ENCODE measurements at places on chromosomes 4 and X.

DNA sequence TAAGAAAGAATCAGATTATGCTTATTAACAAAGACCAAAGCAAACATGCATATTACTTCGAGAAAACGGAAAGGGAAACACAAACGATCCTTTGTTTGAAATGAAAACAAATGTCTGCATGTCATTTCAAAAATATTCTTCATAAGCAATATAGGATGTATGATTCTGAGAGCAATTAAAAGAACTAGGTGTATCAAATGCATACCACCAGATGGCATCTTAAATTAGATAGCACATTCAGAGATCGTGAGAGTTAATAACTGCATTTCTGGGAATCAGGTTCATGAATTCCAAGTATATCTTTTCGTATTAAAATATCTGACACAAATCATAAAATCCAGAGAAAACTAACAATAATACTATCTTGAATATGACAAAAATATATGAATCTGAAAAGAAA lies 159.5 kb downstream of the PPP3CA start:
- DNase-seq = no peak

DNA sequence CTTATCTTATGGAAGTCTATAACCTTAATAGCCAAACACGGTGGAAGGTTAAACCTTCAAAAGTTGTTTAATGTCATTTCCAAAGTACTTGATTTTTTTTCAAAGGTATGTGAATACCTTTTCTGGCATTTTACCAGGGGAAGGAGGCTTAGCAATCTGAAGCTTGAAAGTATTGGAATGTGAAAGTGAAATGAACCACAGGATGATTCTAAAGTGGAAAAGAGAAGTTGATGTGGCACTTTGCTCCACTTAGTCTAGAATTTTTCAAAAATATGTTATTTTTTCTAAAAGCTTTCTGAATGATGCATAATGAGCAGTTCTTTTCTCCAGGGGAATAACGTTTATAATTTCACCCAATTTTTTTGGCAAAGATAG lies 19.2 kb downstream of the PI4K2B start:
- DNase-seq = no peak

DNA sequence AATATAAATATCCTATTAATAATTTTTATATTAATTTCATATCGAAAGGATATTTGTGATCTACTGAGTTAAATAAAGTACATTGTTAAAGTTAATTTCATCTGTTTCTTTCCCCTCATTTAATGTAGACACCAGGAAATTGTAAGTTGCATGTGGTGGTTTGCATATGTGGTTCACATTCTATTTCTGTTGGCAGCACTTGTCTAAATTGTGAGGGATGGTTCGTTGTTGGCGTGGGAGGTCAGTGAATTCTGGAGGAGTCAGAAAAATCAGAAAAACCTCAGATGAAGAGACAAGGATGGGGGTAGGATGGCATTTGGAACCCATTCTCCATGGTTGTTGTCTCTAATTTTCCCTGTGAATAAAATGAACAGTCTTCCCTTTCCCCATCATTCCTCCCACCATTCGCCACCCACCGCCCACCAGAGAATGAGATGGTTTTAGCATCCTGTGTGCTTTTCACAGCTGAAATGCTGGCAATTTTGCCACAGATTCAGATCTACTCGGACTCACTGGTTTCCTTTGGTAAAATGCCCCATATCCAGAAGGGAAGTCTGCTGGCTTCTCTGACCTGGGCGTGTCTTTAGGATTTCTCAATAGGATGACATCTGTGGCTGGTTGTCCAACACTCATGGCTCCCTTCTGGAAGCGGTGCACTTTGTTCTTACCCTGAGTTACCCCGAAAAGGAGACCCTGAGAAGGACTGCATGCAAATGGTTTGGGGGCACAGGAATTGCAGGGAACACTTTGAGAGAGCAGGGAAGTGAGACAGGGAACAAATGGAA lies 52.3 kb downstream of the LGI2 start:
- DNase-seq = no peak

GRCh38 chrX:46611658-46612362 lies 38.2 kb downstream of the CHST7 start:
- DNase-seq = peak; percentile 2

GRCh38 chr4:150259861-150260567 lies 181.8 kb downstream of the DCLK2 start:
- no peak for DNase-seq

GRCh38 chr4:184534511-184535391 lies 60.4 kb upstream of the IRF2 start:
- no peak for DNase-seq

GRCh38 chr4:106496061-106496460 lies 127.5 kb upstream of the GIMD1 start:
- no peak for DNase-seq

DNA sequence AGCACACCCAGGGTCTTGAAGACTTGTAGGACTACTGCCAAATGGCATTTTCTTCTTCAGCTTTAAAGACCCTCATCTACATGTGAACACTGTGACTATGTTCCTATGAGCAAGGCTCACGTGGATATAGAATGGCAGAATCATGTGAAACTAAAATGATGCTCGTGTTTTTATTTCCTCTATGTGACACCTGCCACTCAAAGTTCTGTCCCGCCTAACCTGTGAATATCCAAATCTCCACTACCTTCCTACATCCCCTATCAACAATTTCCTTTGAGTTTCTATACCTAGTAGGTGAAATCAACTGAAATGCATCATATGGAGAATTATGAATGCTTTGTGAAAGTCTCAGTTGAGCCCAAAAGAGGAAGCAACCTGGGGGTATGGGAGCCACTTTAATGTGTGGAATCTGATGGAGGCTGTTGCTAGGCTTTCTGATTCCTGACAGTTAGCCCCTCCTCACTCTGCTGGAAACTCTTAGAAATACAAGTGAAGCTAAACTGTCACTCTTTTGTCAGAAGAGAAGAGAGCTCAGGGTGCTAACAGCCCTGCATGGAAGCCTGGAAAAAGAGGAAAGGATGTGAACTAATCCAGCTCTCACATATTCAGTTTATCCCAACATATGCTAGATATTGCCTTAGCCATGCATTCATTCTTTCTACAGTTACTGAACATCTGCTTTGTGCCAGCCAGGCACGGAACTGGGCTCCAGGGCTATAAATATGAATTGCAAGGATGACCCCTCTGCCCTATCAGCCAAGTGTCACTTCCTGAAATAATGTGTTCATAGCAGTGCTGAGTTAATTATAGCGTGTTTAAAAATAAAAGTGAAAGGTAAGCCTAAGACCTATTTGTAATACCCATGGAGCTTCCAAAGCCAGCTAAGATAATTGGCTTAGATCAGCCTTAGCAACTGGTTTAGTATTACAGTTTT lies 11.0 kb downstream of the LHFPL1 start:
- no peak for DNase-seq

DNA sequence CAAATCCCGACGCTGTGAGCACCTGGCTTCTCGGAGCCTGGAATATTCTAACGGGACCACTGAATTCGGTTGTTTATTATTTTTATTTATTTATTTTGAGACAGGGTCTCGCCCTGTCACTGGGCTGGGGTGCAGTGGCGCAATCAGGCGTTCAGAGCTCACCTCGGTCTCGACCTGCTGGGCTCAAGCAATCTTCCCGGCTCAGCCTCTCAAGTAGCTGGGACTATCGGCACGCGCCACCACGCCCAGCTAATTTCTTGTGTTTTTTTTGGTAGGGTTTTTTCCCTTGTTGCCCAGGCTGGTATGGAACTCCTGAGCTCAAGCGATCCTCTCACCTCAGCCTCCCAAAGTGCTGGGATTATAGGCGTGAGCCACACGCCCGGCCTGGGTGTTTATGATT lies 21.5 kb upstream of the S100P start:
- no peak for DNase-seq

DNA sequence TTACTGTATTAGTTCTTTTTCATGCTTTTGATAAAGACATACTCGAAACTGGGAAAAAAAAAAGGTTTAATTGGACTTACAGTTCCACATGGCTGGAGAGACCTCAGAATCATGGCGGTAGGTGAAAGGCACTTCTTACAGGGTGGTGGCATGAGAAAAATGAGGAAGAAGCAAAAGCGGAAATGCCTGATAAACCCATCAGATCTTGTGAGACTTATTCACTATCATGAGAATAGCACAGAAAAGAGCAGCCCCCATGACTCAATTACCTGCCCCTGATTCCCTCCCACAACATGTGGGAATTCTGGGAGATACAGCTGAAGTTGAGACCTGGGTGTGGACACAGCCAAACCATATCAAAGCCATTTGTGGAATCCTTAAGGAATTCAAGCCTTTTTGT lies 1238.9 kb downstream of the ADGRL3 start:
- no peak for DNase-seq

DNA sequence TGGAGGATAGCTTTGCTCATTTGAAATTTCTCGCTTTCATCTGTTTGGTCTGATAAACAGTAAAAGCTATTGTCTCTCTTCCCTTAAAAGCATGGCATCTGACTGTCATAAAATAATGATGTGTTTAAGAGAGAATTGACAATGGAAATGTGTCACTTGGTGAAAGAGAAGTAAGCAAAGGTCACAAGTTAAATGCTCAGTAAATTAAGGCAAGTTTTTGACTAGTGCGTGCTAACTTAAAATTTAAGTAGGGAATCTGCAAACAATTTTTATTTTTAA lies 161.6 kb upstream of the ANKRD50 start:
- DNase-seq = no peak

- no peak for DNase-seq
These were observed 82.1 kb upstream of the GPC4 start for GRCh38 chrX:133497356-133497755.

GRCh38 chrX:120377715-120378114 lies 15.8 kb downstream of the ATP1B4 start:
- no peak for DNase-seq

GRCh38 chrX:131571348-131571747 lies 27.5 kb downstream of the OR13H1 start:
- DNase-seq = no peak
